Stimulated activated naive CD4-positive, alpha-beta T cell treated with Interleukin-2 at 50 U/mL for 16 hours (primary cell): ENCODE measurements at places on chromosomes 7 and 10.

GRCh38 chr7:1849351-1850041 lies 179.4 kb downstream of the ELFN1 start:
- no peak for DNase-seq

DNA sequence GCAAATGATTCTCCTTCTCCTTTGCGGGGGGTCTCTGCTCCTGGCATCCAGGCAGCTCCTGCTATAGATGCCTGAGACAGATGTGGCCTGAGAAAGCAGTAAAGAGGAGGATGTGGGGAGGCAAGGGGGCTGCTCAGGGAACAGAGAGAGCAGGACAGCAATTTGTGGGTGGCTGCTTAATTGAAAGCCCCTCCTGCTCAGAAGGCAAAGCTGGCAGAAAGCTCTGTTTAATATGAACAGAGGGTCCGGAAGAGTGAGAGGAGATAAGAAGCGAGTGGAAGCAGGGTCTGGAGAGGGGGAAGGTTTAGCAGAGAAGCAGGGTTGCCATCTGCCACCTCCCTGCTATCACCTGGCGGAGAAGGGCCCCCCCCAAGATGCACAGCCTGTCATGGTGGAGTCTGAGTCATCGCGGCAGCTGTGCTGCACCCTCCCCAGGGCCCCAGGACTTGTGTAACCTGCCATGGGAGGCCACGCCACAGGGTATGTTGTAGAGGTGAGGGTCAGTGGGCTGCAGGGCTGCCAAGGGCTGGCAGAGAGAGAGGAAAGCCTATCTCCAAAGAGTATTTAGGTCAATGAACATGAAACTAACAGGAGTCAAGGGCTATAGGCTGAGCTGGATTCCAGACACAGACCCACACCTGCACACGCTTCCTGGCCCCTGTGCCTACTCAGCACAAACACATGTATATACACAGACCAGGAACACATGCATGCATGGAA lies 1109.8 kb upstream of the AUTS2 start:
- DNase-seq: no peak

DNA sequence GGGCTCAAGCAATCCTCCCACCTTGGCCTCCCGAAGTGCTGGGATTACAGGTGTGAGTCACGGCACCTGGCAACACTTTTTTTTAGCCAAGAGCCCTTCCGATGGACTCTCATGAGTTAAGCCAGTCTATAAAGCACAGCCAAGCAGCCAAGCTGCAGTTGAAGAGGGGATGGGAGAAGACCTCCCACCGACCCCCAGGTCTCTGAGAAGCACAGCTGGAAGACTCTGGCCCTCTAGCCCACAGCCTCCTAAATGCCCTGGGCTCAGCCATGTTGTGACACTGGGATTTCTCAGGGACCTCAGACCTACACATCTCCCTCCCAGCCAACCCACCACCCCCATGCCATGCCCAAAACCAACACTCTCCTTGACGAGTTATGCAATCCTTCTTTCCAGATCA lies 31.1 kb downstream of the CALML3 start:
- DNase-seq: no peak

GRCh38 chr10:33776419-33777070 lies 442.1 kb upstream of the NRP1 start:
- no peak for DNase-seq

GRCh38 chr7:28358423-28358868 lies 53.9 kb upstream of the CREB5 start:
- no peak for DNase-seq

GRCh38 chr7:125112850-125113249 lies 183.2 kb upstream of the POT1 start:
- no peak for DNase-seq

DNA sequence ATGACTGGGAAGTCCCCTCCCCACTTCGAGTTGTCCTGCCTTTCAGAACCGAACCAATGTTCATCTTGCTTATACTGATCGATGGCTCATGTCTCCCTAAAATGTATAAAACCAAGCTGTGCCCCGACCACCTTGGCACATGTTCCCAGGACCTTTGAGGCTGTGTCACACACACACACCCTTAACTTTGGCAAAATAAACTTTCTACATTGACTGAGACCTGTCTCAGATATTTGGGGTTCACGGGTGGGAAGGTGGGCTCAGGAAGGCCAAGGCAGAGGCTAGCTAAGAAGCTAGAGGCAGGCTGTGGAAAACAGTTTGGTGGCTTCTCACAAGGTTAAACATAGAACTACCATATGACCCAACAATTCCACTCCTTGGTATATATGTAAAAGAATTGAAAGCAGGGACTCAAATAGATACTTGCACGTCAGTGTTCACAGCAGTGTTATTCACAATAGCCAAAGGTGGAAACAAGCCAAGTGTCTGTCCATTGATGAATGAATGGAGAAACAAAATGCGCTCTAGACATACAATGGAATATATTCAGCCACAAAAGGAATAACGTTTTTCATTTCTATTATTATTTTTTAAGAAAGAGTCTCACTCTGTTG lies 15.4 kb downstream of the PRF1 start:
- no peak for DNase-seq

DNA sequence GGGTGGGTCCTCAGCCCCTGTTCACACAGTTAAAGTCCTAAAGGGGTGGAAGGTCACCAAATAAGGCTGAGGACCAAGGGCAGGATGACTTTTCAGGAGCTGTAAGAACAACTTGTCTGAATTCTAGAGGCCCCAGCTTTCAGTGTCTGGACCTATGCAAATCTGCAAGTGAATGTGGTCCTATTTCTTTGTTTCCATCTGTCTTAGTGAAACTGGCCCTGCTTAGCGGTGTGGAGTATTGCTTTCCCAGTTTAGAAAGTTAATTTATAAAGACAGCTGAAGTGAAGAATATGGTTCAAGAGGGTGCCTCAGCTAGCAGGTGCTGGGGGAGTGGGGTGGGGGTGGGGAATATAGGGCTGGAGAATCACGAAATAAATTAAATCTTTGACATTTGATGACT lies 40.1 kb downstream of the HHEX start:
- DNase-seq: no peak

GRCh38 chr7:76262683-76263402 lies 39.6 kb upstream of the HSPB1 start:
- DNase-seq: no peak

- no peak for DNase-seq
Measured at GRCh38 chr10:77877441-77878344, 48.9 kb downstream of the DLG5 start.

DNA sequence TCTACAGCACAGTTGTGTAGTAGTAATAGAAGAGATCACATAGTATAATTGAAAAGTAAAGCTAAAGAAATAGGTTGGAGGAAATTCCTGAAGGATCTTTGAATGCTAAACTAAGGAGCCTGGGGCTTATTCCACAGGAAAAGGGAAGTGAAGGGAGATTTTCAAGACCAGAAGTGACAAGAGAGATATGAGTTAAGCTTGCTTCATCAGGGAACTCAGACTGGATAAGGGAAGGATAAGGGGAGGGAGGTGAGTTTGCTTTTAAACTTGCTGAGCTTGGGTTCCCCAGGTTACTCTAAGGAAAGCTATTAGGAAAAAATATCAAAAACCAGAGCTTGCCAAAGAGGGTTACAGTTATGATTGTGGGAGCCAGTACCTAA lies 182.4 kb downstream of the RAPGEF5 start:
- DNase-seq: no peak

DNA sequence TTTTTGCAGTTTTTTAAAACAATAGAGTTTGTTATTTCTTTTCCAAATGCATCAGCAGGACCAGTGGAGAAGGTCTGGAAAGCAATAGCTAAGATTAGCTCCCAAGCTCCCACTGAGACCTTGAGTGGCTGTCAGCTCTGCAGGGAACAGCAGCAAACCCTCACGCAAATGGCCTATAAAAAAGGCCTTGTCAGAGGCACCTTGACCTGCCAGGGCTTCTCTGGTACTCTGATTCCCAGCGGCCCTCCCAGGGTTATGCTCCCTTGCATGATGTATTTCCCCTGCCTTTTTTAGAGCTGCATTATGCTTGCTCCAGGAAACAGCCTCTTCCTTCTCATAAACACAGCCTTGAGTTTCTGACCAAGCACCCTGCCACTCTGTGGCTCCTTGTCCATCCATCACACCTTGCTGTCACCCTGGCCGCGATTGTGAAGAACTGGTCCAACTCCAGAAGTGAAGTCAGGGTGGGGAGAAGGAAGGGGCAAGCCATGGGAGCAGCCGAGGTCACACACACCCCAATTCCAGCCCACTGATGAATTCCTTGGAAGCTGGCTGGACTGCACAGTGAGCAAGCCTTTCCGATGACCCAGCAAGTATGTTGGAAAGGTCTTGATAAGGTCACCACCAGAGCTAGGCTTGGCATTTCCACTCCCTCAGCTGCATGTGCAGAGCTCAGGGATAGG lies 35.3 kb upstream of the NKX2-3 start:
- DNase-seq: no peak
